ENCODE measurements at places on chromosomes 2 and 18.
A peak's percentile ranks its signal among the peaks of the same experiment; 100 is the strongest.

DNA sequence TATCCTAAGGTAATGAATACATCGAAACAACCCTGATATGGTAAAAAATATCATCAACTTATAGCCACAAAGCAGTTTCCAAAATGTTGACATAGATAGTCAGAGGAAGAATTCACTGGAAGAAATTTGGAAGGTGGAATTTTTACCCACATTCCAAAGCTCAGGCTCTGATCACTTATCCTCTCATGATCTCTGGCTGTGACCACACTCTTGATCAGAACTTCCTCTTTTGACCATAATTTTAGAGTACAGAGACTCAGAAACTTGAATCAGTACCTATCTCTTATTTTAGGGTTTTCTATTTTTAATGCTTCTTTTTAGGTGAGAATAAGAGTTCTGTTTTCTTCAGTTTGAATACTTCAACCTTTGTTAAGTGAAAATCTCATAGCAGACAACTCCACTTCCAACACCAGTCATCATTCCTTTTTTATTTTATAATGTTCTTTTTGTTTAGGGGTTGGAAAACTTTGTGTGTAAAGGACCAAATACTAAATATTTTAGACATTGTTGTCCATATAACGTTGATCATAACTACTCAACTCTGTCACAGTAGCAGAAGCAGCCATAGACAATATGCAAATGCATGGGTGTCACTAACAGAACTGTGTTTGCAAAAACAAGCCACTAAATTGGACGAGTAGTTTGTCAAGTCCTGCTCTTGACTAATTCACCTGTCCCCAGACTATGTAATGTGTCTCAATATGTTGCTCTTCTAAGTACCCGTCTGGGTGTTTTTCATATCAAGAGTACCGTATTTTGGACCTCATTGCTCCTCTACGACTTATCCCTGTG, 891.6 kb upstream of the CRIM1 start:
- DNase-seq, result no peak

- DNase-seq, result peak; percentile 76
These were observed 3.0 kb downstream of the SH2D6 start for GRCh38 chr2:85421260-85422071.

GRCh38 chr2:230505162-230505561, 89.2 kb downstream of the SP100 start:
- DNase-seq, result no peak

DNA sequence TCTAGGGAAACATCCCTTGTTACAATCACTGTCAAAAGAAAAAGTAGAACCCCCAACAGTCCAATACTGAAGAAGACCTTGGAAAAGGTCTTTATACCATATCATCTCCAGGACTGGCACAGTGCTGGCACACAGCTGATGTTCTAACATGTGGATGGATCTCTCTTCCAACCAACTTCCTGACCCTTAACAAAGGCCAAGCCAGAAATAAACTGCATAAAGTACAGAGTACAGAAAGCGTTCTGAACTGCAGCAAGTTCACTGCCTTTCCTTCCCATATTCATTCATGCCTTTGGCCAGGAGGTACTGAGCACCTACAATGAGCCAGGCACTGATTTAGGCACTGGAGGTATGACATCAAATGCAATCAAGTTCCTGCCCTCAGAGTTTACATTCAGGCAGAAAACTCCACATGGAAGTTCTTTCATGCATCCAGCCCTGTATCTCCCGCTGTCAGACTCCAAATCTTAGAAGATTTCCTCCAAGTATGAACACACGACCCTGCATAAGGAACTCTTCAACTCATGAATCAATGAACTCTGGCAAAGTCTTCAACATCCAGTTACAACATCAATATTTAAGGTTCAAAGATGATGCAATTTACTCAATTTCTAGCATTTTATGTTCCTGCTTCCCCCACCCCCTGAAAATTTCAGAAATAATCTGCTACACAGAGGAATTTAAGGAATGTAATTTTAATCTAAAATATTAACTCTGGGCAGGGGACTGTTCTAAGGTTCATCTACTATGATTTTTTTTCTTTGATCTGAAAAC, 33.8 kb downstream of the ACVR1 start:
- no peak for DNase-seq

- DNase-seq, result no peak
These were observed 42.0 kb downstream of the ZEB2 start for GRCh38 chr2:144477957-144478311.

DNA sequence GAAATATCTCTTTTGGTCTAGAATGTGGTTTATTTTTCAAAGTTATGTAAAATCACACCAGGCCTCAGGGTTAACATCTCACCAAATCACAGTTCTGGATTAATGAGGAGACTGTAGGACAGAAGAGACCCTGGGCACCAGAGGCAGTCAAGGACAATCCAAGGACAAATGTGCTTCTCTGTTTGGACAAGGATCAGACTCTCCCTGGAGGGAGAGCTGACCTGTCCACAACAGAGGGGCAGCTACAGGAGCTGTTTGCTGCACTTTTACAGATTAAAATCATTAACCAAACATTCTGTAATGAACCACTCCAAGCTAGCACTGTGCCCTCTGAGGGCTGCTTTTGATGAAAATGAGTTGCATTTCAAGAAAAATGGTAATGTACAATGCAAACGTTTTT, 690.6 kb upstream of the SLC8A1 start:
- DNase-seq, result no peak

DNA sequence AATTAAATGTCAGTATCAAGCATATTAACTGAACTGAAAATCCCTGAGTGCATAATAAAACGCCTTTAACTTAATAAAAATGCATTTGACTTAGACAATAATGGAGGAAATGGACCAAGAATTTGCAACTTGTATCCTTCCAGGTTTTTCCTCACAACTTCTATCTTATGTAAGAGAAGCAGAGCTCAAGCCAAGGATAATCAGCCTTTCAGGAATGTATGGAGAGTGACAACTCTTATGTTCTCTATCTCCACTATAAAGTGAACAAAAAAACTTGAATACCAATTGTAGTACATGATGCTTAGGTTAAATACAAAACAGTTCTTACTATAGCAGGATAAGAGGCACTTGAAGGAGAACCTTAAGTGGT, 64.8 kb upstream of the CYP26B1 start:
- DNase-seq, result no peak

DNA sequence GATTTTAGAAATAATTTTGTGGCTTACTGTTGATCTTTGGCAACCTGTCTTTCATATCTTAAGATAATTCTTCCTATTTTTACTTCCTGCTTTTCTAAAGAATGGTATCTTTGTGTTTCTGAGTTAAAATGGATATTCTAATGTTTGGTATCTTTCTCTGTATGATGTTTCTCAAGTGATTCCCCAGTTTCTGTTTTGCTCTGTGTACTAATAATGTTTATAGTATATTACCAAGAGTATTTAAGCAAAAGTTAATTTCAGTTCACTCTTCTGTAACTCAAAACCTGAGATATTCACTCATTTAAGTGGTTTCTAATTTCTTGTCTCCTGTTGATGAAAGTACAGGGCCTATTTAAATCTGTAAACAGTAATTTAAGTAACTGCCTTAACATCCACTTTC, 58.3 kb downstream of the CCDC150 start:
- no peak for DNase-seq

DNA sequence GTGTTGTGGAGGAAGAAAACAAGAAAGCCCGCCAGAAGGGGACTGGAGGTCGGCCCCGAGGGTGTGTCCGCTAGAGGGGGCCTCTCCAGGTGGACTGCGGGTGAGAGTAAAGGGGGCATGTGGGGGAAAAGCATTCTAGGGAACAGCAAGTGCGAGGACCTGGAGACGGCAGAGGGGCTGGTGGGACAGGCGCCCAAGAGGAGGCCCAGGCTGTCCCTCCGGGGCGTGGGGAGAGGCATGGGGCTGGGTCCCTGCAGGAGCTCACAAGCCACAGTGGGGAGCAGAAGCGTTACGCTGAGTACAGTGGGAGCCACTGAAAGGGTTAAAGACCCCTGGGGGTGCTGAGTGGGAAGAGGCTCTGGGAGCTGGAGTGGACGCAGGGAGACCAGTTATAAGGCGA, 1.6 kb upstream of the KLF11 start:
- no peak for DNase-seq

- DNase-seq, result no peak
These were observed 147.8 kb downstream of the EN1 start for GRCh38 chr2:118699447-118700175.

- DNase-seq, result peak; percentile 72
These were observed 295.0 kb upstream of the ZNF521 start for GRCh38 chr18:25646971-25647370.

DNA sequence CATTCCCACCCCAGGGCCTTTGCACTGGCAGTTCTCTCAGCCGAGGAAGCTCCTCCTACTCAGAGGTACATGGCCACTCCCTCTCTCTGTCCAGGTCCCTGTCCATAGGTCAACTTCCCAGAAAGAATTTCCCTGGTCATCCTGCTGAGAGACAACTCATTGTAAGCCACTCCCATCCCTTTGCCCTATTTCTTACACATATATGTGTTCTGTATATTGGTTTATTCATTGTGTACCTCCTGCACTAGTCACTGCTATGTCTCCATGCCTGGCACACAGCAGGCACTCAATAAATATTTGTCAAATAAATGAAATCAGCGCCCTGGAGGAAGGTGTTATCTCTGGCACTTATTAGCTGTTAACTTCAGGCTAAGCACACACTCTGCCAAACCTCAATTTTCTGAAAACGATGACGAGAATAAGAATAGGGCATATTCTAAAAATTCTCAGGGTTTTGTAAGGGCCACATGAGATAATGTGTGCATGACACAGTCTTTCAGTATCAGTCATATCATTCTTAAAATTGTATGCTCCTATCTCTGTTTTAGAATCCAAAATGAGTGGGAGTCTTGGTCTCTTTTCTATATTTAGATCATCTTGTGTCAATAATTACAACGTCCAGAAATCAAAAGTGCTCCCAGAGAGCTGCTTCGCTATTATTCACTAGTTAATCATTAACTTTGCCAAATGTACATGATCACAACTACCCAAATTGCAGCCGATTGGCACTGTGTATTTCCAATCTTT, 198.0 kb downstream of the ALK start:
- no peak for DNase-seq

DNA sequence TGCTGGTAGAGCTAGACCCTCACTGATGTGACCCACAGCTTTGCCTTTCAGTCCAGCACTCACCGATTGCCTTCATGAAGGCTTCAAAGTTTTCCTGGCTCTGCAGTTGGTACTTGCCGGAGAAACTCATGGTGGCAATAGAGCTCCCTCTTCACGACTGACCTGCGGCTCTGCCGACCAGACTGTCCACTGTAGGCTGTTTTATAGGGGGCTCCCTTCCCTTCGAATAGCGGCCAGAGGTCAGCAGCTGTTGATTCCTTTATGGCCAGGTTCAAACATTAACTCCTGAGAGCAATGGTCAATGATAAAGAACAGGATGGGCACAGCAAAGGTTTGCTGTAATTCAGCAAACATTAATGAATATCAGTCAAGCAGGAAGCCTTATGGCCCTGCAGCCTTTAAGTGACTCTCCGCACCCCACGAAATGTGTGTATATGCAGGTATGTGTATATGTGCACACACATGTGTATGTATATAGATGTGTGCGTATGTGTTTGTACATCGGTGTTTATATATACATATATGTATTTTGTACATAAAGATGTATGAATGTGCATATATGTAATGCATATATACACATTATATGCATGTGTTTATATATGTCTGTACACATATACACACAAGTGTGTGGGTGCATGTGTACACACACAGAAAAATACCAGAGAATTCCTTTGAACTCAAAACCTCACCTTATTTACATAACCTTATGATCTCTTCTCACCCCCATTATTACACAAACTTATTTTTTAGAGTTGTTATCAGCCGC, at the start of gene FABP1:
Gene FABP1 (minus strand): TSS at position 175 of the 766 bp plus-strand sequence. CDS start 45 bp downstream, at position 130.
- no peak for DNase-seq

GRCh38 chr2:121960251-121960650, 204.8 kb downstream of the TSN start:
- no peak for DNase-seq

DNA sequence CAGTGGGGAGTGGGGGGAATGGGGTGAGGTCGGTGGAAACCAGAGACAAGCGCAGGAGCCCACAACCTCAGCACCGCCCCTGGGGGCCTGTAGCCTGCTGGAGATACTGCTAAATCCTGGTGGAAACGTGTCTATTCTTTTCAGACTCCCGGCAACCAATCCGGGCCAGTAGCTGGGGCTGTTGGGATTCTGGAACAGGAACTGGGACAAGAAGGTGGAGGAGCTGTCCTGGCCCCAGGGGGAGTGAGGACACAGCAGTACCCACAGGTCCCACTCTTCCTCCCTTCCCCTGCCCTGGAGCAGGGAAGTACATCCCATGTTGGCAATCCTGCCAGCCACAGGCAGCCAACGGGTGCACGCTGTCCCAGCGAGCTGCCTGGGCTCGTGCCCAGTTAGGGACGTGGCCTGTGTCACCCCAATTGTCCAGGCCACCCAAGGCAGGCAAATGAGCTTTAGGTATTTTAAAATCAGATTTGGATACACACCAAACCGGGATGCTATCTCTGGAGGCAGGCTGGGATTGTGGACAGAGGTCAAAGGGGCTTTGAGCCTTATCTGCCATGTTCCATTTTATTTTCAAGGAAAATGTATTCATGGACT, 51.8 kb downstream of the HS1BP3 start:
- no peak for DNase-seq

- no peak for DNase-seq
These were observed 91.2 kb upstream of the ARL4C start for GRCh38 chr2:234588054-234588430.

GRCh38 chr18:50192995-50193795, 1.8 kb downstream of the MYO5B start:
- DNase-seq, result no peak

GRCh38 chr2:52571380-52572347, 1195.9 kb upstream of the CHAC2 start:
- no peak for DNase-seq

DNA sequence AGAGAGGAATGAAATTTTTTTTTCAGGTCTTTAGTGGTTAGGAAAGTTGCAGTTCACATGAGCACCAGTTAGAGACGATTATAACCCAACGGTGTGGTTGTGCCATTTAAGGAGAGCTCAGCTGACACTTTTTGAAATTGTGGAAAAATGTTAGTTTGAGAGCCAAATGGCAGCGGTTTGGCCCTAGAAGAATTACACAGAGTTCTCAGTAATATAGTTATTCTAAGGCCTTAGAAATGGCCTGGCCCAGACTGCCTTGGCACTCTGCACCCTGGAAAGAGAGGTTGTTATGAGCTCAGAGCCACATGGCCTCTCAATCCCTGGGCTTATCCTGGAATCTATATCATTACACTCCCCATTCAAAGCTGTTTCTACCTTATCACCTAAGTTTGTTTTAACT, 117.4 kb downstream of the RHBDD1 start:
- no peak for DNase-seq

DNA sequence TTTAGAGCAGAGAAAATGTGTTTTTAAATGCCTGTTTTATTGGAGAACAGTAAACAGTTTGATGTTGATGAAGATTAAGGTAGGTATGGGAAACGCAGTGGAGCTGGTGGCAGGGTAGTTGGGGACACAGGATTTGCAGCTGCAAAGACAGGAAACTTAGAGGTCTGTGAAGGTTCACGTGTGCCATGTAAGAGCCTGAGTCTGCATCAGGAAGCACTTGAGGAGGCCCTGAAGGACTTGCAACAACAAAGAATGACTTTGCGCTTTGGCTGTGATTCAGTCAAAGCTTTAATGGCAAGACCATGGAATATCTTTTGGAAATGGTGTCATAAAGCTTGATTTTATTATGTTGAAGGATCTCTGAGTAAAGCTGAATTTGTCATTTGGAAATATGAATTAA, 347.6 kb upstream of the KCNJ3 start:
- DNase-seq, result no peak

GRCh38 chr2:123624816-123625215, 400.3 kb upstream of the CNTNAP5 start:
- DNase-seq, result no peak

Measured in foreskin fibroblast (primary cell).